Muscle of leg (tissue), 16 donors: ENCODE measurements at places on chromosomes 13 and 19.
A peak's percentile ranks its signal among the peaks of the same experiment; 100 is the strongest.

GRCh38 chr19:49190781-49191180 is 33.2 kb downstream of the TRPM4 start:
- no peaks in the 10 kb centered on the region for H3K27me3 ChIP-seq
- H3K27ac ChIP-seq: no peak overlapping the region
- peaks cover 55% of the 10 kb centered on the region for H3K36me3 ChIP-seq
- no peak for DNase-seq
- H3K4me3 ChIP-seq: no peak overlapping the region
- no peaks in the 10 kb centered on the region for H3K4me1 ChIP-seq

- peaks cover 15% of the 10 kb centered on the region for H3K4me1 ChIP-seq
- peak overlapping the region; percentile 23 for H3K4me3 ChIP-seq
- no peaks in the 10 kb centered on the region for H3K36me3 ChIP-seq
These were observed 44.8 kb upstream of the ALOX5AP start for GRCh38 chr13:30690282-30691188.

- peak; percentile 37 for DNase-seq
- H3K27me3 ChIP-seq: no peaks in the 10 kb centered on the region
- H3K27ac ChIP-seq: peak overlapping the region; percentile 97
- peaks cover 24% of the 10 kb centered on the region for H3K4me1 ChIP-seq
- H3K4me3 ChIP-seq: peak overlapping the region; percentile 96
These were observed 509 bp downstream of the KXD1 start for GRCh38 chr19:18558202-18558555.

- H3K36me3 ChIP-seq: no peaks in the 10 kb centered on the region
- H3K27me3 ChIP-seq: no peaks in the 10 kb centered on the region
- H3K4me3 ChIP-seq: no peak overlapping the region
- no peak overlapping the region for H3K27ac ChIP-seq
These were observed 378.5 kb downstream of the FGF9 start for GRCh38 chr13:22049384-22049783.

DNA sequence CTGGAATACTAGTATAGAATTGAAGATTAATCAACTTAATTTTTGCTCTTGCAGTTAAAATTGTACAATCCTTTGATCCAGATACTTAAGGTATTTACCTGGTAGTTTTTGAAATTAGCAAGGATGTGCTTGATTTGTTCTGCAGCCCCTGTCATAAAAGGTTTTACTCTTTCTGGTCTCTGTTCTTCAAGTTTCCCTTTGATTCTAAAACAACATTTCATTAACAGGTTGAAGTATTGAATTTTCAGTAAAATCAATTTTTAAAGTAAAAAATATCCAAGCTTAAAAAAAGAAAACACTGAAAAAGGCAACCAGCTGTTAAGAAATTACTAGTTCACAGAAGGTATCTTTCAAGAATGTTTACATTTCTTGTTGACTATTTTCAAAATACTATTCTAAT is 1.6 kb downstream of the TPT1 start:
- H3K4me1 ChIP-seq: peaks cover 12% of the 10 kb centered on the region
- H3K4me3 ChIP-seq: peak overlapping the region; percentile 87
- no peak overlapping the region for H3K27ac ChIP-seq
- H3K36me3 ChIP-seq: peaks cover 52% of the 10 kb centered on the region
- no peaks in the 10 kb centered on the region for H3K27me3 ChIP-seq
- no peak for DNase-seq

DNA sequence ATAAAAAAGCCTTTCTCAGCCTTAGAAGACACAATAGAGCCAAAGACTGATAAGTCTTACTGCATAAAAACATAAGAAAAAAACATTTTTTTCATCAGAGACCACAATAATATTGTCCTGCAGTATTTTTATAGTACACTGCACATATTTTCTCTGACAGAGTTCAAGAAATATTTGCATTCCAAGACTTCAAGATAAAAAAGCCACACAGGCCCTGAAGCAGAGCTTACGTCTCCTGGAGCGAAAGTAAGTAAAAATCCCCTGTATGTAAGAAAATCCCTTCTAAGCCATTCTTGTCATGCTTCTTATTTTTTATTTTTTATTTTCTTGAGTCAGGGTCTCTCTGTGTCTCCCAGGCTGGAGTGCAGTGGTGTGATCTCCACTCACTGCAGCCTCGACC is 755.9 kb downstream of the LIG4 start:
- no peak overlapping the region for H3K27ac ChIP-seq
- no peaks in the 10 kb centered on the region for H3K27me3 ChIP-seq
- H3K4me1 ChIP-seq: no peaks in the 10 kb centered on the region
- H3K4me3 ChIP-seq: no peak overlapping the region
- H3K36me3 ChIP-seq: no peaks in the 10 kb centered on the region

GRCh38 chr19:49056101-49056901 is 1.2 kb downstream of the CGB7 start:
- no peak overlapping the region for H3K27ac ChIP-seq
- H3K36me3 ChIP-seq: no peaks in the 10 kb centered on the region
- H3K4me1 ChIP-seq: peaks cover 22% of the 10 kb centered on the region
- H3K4me3 ChIP-seq: peak overlapping the region; percentile 51

DNA sequence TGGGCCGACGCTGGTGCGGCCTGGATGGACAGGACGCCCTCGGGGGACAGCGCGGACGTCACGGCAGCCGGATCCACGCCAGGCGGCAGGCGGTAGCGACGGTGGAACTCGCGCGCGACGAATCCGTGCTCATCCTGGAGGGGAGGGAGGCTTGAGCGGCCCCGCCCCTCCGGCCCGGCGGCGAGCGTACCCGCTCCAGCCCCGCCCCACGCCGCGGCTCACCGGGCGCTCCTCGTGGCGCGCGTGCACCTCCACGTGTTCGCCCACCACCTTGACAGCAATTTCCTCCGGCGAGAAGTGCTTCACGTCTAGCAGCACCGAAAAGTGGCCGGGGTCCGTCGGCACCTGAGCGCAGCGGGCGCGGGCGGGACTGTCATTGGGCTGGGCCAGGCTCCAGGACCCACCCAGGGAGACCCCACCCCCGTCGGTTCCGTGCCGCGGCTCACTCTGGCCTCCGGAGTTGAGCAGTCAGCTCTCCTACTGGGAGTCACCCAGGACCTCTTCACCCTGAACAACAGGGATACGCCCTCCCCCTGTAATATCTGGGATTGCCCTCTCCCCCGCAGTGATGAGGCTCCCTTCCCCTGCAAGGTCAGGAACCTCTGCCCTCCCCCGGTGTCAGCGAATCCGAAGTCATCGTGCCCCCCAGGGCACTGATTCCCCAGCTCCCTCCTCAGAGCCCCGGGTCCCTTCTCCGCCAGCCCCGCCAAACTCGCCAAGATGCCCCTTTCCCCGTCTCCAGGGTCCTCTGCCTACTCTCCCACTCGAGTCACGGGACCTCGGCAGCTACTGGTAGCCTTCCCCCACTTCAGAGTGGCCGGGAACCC is 1.1 kb downstream of the HSPB6 start:
- H3K36me3 ChIP-seq: peaks cover 45% of the 10 kb centered on the region
- peak overlapping the region; percentile 99 for H3K4me3 ChIP-seq

- DNase-seq: no peak
- peaks cover 4% of the 10 kb centered on the region for H3K4me1 ChIP-seq
- H3K27ac ChIP-seq: no peak overlapping the region
These were observed 4.3 kb upstream of the LATS2 start for GRCh38 chr13:21065686-21066085.

DNA sequence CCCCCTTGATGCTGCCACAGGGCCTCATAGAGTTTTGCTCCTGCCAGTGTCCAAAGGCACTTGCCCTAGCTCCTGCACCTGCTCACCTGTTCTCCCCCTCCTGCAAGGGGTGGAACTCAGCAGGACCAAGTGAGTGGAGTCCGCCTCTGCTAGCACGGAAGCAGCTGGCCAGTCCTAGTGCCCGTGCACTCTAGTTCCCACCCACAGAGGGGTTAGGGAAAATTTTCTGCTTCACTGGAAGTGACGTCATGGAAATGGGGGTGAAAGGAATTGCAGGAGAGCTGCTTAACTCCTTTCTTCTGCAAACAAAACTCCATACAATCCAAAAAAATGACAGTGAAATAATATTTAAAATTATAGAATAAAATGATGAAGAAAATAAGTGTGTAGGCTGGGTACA is 609.7 kb upstream of the SLITRK1 start:
- H3K4me3 ChIP-seq: no peak overlapping the region
- DNase-seq: no peak
- H3K27me3 ChIP-seq: no peaks in the 10 kb centered on the region
- no peak overlapping the region for H3K27ac ChIP-seq

GRCh38 chr19:11995174-11995573 is 30.3 kb downstream of the ZNF763 start:
- no peak overlapping the region for H3K4me3 ChIP-seq
- H3K36me3 ChIP-seq: no peaks in the 10 kb centered on the region
- H3K27ac ChIP-seq: no peak overlapping the region
- no peaks in the 10 kb centered on the region for H3K27me3 ChIP-seq
- H3K4me1 ChIP-seq: no peaks in the 10 kb centered on the region

- no peak overlapping the region for H3K27ac ChIP-seq
- H3K36me3 ChIP-seq: no peaks in the 10 kb centered on the region
- H3K4me3 ChIP-seq: no peak overlapping the region
- no peak for DNase-seq
- peaks cover 32% of the 10 kb centered on the region for H3K4me1 ChIP-seq
- H3K27me3 ChIP-seq: peaks cover 4% of the 10 kb centered on the region
These were observed 73.7 kb upstream of the MEDAG start for GRCh38 chr13:30832377-30832776.

DNA sequence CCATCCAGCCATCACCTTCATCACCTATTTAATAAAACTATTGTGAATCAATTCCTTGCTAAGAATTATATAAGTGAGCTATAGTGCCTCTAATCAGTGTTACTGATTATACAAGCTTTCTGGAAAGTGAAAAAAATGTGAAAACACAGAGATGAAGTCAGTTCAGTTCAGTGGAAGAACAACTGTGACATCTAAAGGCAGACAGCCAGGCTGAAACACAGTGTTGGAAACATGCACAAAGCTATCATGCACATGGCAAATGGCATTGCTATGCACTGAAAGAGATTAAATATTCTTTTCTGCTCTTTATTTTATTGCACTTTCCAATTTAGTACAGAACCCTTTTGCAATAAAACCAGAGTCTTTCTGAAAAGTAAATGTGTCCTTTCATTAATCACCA is 294.0 kb downstream of the RBM26 start:
- no peaks in the 10 kb centered on the region for H3K4me1 ChIP-seq
- H3K4me3 ChIP-seq: no peak overlapping the region
- no peak overlapping the region for H3K27ac ChIP-seq
- DNase-seq: no peak
- no peaks in the 10 kb centered on the region for H3K36me3 ChIP-seq

- no peaks in the 10 kb centered on the region for H3K36me3 ChIP-seq
- no peak overlapping the region for H3K4me3 ChIP-seq
- no peak overlapping the region for H3K27ac ChIP-seq
- H3K4me1 ChIP-seq: no peaks in the 10 kb centered on the region
- no peaks in the 10 kb centered on the region for H3K27me3 ChIP-seq
These were observed 14.0 kb upstream of the TBC1D4 start for GRCh38 chr13:75495938-75496337.

DNA sequence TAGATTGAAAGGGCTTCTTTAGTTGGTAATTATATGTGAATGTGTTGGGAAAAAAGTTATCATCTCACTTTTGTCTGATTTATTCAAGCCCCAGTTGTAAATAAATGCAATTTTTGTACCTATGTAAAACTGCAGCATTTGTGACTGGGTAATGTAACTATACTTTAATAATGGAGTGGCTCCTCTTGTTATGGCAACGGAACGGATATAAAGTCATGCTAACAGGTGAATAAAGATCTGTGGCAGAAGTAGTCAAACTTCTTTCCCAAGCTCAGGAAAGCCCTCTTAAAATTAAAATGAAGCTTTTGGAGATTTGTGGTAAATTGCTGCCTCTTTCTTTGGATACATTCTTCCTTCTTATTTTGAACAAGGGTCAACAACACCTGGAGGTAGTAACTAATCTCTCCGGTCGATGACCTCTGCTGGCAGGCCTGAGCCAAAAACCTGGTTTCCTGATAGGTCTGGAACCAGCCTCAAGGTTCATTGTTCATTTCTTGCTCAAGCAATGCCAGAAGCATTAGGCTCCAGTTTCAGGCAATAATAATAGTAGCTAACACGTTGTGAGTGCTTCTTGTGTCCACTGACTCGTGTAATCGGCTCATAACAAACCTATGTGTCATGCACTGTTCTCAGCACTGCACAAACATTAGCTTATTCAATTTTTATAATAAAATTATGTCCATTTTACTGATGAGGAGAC is 313.4 kb upstream of the DACH1 start:
- no peaks in the 10 kb centered on the region for H3K4me1 ChIP-seq
- no peaks in the 10 kb centered on the region for H3K27me3 ChIP-seq
- no peaks in the 10 kb centered on the region for H3K36me3 ChIP-seq
- no peak overlapping the region for H3K27ac ChIP-seq
- no peak for DNase-seq

DNA sequence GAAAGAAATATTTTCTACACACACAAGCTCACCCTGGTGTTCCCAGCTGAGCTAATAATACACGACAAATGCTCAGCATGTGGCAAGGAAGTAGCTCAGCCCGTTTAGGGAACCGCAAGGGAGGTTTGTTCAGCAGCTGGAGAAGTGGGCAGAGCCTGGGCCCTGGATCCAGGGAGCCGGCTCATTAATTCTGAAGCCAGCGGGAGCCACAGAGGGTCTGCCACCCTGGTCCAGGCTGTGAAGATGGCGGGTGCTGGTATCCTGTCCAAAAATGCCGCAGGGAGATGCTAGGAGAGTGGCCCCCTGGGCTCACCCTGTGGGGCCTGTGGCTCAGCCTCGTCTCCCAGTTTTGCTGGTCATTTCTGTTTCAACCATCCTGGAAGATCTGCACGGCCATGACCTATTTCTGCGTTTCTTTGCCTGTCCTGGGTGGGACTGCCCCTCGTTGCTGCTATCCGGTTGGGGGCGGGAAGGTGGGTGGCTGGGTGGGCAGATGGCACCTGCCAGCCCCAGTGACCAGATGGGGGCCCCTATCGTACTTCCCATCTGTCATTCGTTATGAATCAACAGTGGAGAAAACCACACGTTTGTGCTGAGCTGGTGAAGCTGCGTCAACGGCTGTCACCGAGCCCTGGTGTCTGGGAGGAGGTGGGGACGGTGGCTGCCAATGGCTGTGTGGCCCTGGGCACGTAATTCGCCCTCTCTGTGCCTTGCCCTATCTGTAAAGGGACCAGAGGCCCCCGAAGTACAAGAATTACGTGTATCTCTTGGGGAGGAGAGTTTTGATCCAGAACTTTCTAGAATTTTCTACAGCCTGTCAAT is 2.7 kb upstream of the GNA15 start:
- peaks cover 11% of the 10 kb centered on the region for H3K4me1 ChIP-seq
- H3K36me3 ChIP-seq: no peaks in the 10 kb centered on the region
- DNase-seq: peak; percentile 72
- H3K4me3 ChIP-seq: no peak overlapping the region
- peak overlapping the region; percentile 57 for H3K27ac ChIP-seq

DNA sequence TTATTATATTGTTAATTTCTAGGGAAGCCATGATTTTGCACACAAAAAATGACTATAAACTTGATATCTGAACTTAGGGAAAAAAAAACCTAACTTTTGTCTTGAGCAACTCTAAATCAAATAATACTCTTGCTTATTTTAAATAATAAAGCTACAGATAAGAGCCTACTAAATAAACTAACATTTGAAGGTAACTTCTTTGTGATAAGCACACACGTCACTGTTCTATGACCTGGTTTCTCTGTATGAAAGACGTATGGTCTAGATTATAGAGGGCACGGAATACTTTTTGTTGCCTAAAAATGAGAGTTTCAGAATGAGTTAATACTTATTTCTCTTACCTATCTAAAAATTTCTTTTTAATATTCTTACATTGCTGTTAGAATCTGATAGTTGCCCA is 603.2 kb downstream of the DCT start:
- H3K27ac ChIP-seq: no peak overlapping the region
- H3K36me3 ChIP-seq: no peaks in the 10 kb centered on the region
- H3K4me1 ChIP-seq: no peaks in the 10 kb centered on the region
- no peak for DNase-seq
